ENCODE measurements at places on chromosomes 13 and 19.

- H3K4me1 ChIP-seq = peaks cover 8% of the 10 kb centered on the region
- H3K27ac ChIP-seq = no peak overlapping the region
- peaks cover 3% of the 10 kb centered on the region for H3K36me3 ChIP-seq
- H3K27me3 ChIP-seq = no peaks in the 10 kb centered on the region
Observed at GRCh38 chr13:95723438-95723837, 46.5 kb downstream of the DNAJC3 start.

DNA sequence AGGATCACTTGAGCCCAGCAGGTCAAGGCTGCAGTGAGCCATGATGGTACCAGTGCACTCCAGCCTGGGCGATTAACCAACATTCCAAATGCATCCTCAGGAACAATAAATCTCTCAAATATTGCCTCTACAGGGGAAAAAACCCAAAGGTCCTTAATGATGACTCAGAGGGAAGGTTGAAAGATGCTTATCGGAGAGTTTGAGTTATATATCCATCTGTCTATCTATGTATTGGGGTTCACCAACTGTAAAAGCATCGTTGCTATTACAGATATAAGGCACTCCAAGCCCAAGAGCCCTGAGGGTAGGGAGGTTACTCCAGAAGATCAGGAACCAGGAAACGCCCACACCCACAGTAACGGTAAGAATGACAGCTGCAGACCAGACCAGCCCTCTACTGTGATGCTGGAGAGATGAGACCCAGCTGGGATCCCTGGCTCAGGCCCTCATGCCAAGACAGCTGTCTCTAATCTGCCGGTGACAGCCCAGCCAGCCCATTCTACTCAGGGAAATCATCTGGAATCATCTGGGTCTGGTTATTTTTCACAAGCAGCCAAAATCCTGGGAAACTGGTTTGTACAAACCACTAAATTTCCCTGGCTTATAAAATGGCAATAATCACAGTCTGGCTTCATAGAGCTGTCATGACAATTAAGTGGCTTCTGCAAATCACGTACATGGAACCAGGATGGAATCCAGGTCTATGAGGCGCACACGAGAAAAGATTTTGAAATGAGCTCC is 23.8 kb downstream of the TEX101 start:
- peaks cover 2% of the 10 kb centered on the region for H3K27me3 ChIP-seq
- no peak overlapping the region for H3K4me3 ChIP-seq
- H3K36me3 ChIP-seq = no peaks in the 10 kb centered on the region
- peak; percentile 86 for DNase-seq
- no peaks in the 10 kb centered on the region for H3K4me1 ChIP-seq

- H3K27me3 ChIP-seq = no peaks in the 10 kb centered on the region
- H3K4me1 ChIP-seq = peaks cover 19% of the 10 kb centered on the region
- no peak for DNase-seq
- H3K36me3 ChIP-seq = peaks cover 4% of the 10 kb centered on the region
- no peak overlapping the region for H3K4me3 ChIP-seq
Observed at GRCh38 chr19:48862827-48863226, 5.6 kb downstream of the PLEKHA4 start.

GRCh38 chr13:28744091-28744536 is 25.3 kb upstream of the SLC46A3 start:
- H3K36me3 ChIP-seq = no peaks in the 10 kb centered on the region
- no peak for DNase-seq
- no peaks in the 10 kb centered on the region for H3K4me1 ChIP-seq
- H3K4me3 ChIP-seq = no peak overlapping the region
- no peaks in the 10 kb centered on the region for H3K27me3 ChIP-seq

DNA sequence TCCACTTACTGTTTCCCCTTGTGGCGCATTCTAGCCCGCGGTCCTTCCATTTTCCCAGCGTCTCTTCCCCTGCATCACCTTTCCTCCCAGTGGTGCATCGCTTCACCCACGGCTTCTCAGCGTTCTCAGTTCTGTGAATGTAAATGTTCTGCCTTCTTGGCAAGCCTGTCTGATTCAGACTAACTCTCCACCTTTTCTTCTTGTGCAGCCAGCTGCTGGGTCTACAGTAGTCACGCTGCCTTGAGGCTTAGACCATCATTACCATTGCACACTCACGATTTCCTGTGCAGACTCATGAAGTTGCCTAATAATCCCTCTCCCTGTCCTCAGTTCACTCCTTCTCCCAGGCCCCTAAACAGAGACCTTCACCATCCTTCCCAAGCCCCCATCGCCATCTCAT is 75.0 kb downstream of the DHRS12 start:
- no peak overlapping the region for H3K4me3 ChIP-seq
- no peaks in the 10 kb centered on the region for H3K4me1 ChIP-seq
- no peak for DNase-seq
- H3K27ac ChIP-seq = no peak overlapping the region
- no peaks in the 10 kb centered on the region for H3K27me3 ChIP-seq
- H3K36me3 ChIP-seq = peaks cover 4% of the 10 kb centered on the region

DNA sequence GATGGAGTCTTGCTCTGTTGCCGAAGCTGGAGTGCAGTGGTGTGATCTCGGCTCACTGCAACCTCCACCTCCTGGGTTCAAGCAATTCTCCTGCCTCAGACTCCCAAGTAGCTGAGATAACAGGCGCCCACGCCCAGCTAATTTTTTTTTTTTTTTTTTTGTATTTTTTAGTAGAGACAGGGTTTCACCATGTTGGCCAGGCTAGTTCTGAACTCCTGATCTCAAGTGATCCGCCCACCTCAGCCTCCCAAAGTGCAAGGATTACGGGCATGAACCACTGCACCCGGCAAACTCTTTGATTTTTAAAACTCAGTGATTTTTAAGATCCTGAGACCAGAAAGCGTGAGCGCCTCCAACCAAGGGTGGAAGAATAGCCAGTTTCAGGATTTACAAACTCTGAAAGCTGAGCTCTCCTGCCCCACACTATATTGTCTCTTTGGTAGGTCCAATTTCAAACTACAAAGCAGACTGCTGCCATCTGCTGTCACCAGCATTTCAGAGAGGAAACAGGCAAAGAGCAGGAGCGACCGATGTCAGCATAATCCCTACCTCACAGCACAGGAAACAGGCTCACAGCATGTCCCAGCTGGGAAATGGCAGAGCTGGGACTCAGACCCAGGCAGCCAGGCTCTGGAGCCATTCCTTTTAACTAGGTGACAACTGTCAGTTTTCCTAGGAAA is 9.2 kb downstream of the NOSIP start:
- DNase-seq = peak; percentile 57
- H3K27me3 ChIP-seq = no peaks in the 10 kb centered on the region
- peaks cover 14% of the 10 kb centered on the region for H3K36me3 ChIP-seq
- peak overlapping the region; percentile 4 for H3K4me3 ChIP-seq
- peaks cover 13% of the 10 kb centered on the region for H3K4me1 ChIP-seq

GRCh38 chr19:7199613-7200533 is 94.3 kb downstream of the INSR start:
- no peak overlapping the region for H3K4me3 ChIP-seq
- H3K36me3 ChIP-seq = no peaks in the 10 kb centered on the region
- no peak overlapping the region for H3K27ac ChIP-seq
- no peaks in the 10 kb centered on the region for H3K4me1 ChIP-seq
- no peak for DNase-seq
- H3K27me3 ChIP-seq = peaks cover 4% of the 10 kb centered on the region

DNA sequence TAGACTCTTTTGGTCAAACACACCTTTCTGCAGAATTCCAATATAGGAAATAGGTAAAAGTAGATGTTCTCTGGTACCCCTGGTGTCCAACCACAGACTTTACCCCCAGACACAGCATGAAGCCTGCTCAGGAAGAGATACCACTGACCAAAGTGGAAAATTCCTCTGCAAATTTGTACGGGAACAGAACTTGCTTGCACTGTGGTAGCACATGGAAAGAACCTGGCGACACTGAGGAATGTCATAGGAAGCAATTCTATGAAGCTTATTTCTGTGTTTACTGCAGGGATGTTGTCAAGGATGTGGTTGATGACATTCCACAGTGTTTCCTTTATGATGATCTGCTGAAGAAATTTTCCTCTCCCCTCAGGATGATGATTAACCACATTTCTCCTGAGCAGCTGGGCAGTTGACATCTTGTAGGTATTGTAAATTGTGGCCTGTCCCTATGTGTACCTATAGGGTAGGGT is 48.9 kb upstream of the TNFSF11 start:
- H3K4me3 ChIP-seq = no peak overlapping the region
- H3K4me1 ChIP-seq = no peaks in the 10 kb centered on the region
- H3K27ac ChIP-seq = no peak overlapping the region
- no peak for DNase-seq
- no peaks in the 10 kb centered on the region for H3K27me3 ChIP-seq

DNA sequence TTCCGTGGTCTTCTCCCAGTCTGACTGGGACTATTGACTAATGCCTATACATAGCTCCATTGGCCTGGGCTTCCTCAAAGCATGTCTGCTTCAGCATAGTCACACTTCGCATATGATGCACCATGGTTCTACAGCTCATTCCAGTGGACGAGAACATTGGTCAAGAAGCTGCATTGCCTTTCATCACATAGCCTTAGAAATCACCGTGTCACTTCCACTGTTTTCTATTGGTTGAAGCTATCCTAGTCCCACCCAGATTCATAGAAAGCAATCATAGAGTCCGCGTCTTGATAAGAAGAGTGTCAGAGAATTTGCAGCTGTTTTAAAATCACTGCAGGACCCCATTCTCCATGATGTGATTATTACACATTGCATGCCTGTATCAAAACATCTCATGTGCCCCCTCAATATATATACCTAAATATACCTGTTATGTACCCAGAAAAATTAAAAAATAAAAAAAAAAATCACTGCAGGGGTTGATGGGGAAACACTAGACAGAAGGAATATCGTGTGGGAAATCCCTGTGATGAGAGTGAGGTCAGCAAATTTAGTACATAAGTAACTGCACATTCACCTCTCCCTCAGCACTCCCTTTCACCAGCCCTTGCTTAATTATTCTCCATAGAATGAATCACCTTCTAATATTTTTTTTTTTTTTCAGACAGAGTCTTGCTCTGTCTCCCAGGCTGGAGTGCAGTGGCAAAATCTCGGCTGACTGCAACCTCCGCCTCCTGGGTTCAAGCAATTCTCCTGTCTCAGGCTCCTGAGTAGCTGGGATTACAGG is 2.2 kb upstream of the ARHGAP33 start:
- no peak overlapping the region for H3K4me3 ChIP-seq
- H3K36me3 ChIP-seq = no peaks in the 10 kb centered on the region
- H3K27ac ChIP-seq = no peak overlapping the region
- DNase-seq = peak; percentile 72
- H3K4me1 ChIP-seq = peaks cover 1% of the 10 kb centered on the region

DNA sequence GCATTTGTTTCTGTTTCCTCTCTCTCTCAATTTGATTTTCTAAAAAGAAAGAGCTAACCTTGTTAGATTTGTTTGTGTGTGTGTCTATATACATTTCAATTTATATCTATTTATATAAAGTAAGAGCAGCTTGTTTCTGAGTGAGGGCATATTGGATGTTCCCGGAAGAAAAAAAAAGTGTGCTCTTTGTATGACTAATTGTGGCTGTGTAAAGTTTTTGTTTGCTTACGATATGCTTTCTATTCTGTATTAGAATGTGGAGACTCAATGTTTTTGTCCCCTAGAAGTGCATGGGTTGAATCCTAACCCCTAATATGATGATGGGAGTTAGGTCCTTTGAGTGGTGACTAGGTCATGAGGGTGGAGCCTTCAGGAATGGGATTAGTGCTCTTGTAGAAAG is 66.6 kb upstream of the C1QTNF9B start:
- DNase-seq = no peak
- H3K4me1 ChIP-seq = peaks cover 18% of the 10 kb centered on the region
- no peaks in the 10 kb centered on the region for H3K27me3 ChIP-seq
- H3K27ac ChIP-seq = no peak overlapping the region

DNA sequence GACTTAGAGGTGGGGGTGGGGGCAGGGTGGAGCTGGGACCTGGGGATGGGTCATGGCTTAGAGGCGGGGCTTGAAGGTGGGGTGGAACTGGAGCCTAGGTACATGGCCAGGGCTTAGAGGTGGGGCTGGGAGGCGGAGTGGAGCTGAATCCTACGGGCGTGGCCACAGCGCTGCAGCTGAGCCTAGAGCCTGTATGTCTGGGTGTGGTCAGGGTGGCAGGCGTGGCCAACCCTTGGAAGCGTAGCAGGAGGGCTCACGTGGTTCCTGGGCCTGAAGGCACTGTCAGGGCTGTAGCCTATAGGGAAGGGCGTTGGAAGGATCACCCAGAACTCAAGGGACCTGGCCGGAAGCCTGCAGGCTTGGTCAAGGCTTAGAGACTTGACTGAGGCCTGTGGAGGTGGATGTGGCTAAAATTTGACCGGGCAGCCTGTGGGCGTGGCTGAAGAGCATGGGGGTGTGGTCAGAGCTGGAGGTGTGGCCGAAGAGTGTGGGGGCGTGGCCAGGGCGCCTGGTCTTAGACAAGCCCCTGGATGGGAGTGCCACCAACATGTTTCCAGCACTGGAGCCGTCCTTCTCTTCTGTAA is 24.3 kb downstream of the COLGALT1 start:
- no peaks in the 10 kb centered on the region for H3K4me1 ChIP-seq
- DNase-seq = peak; percentile 67
- H3K36me3 ChIP-seq = peaks cover 2% of the 10 kb centered on the region
- H3K27ac ChIP-seq = no peak overlapping the region
- H3K4me3 ChIP-seq = no peak overlapping the region

Data from cardiac muscle cell (in vitro differentiated cells and primary cell).